ENCODE measurements at places on chromosomes 4 and X. TPM values are rescaled to one million over a fixed set of nuclear protein-coding genes. Genes with fewer than 3 reads are reported as not detected.

Gene DDX60
- 9.2 TPM for total RNA-seq

Gene AFF2
- 231 TPM for total RNA-seq

Gene CYLC1
- not detected for total RNA-seq

Gene MGAT4D
- not detected for total RNA-seq

DNA sequence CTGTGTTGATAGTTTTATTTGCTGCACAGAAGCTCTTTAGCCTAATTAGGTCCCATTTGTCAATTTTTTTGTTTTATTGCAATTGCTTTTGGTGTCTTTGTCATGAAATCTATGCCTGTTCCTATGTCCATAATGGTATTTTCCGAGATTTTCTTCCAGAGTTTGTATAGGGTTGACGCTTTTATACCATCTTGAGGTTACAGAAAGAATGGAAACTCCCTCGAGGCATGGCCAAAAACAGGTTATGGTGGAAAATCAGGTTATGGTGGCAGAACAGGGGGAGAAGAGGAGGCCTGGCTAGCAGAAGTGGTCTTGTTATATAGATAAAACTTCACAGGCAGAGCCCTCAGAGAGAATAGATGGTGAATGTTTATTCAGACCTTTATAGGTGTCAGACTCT is 21.6 kb downstream of the OPHN1 start:
- no peaks in the 10 kb centered on the region for H3K4me1 ChIP-seq
- no peak for DNase-seq
- H3K27ac ChIP-seq = no peak overlapping the region
- H3K36me3 ChIP-seq = no peaks in the 10 kb centered on the region

GRCh38 chrX:46637938-46638337 is 64.4 kb downstream of the CHST7 start:
- H3K27me3 ChIP-seq = no peaks in the 10 kb centered on the region
- DNase-seq = no peak
- no peak overlapping the region for H3K4me3 ChIP-seq
- H3K27ac ChIP-seq = no peak overlapping the region

DNA sequence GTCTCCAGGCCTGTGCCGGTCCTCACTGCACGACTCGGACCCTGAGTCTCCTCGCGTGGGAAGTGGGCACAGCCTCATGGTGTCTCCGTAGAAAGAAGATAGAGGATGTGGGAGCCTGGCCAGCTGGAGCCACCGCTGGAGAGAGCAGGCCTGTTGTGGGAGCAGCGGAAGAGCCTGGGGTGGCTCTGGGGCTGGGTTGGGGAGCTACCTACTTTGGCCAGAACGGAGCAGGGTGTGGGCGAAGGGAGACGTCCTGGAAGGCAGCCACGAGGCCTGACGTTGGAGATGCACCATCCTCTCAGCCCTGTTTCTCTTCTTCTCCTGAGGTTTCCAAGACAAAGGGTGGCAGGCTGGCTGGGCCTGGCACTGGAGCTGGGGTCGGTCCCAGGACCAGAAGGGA is 93.8 kb downstream of the SORCS2 start:
- H3K36me3 ChIP-seq = no peaks in the 10 kb centered on the region
- DNase-seq = no peak
- no peaks in the 10 kb centered on the region for H3K4me1 ChIP-seq
- no peaks in the 10 kb centered on the region for H3K27me3 ChIP-seq

DNA sequence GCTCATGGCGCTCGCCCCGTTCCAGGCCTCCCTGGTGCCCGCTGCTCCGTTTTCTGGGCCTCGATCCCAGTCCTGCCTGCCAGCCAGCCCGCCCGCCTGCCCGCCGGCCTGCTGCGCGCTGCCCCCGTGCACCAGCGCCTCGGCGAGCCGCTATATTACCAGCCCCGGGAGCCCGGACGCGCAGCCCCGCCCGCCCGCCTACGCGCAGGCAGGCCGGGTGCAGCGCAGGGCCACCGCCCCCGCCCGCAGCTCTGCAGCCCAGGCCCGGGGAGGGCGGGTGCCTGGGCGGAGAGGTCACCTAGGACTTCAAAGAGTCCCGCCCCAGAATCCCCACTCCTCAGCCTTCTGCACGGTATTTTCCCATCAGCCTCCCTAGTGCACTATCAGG is at the start of gene MAOB:
MAOB (minus strand) TSS at position 157 of the 388 bp plus-strand sequence; CDS start at position 6, 151 bp downstream.
- no peak within 1 kb of the TSS for H3K27ac ChIP-seq
- H3K27me3 ChIP-seq = no peaks in the 10 kb centered on the region
- no peak within 1 kb of the TSS for H3K4me3 ChIP-seq
- no peaks in the 10 kb centered on the region for H3K36me3 ChIP-seq
- DNase-seq = no peak
- no peaks in the 10 kb centered on the region for H3K4me1 ChIP-seq

GRCh38 chr4:5710961-5711478 is at the start of gene EVC:
TSS of gene EVC (plus strand) at chr4:5711201. CDS start at chr4:5711381, 180 bp downstream.
- peaks cover 8% of the 10 kb centered on the region for H3K4me1 ChIP-seq
- no peaks in the 10 kb centered on the region for H3K36me3 ChIP-seq
- no peaks in the 10 kb centered on the region for H3K27me3 ChIP-seq

GRCh38 chr4:89723096-89723495 is 113.9 kb downstream of the SNCA start:
- no peak for DNase-seq
- no peak overlapping the region for H3K27ac ChIP-seq
- H3K4me1 ChIP-seq = no peaks in the 10 kb centered on the region

Gene TLR3
- total RNA-seq = 9.7 TPM

Gene SRPK3
- not detected for total RNA-seq

GRCh38 chrX:40004921-40005291 is 92.9 kb downstream of the BCOR start:
- DNase-seq = no peak
- H3K4me3 ChIP-seq = no peak overlapping the region
- no peaks in the 10 kb centered on the region for H3K4me1 ChIP-seq
- no peak overlapping the region for H3K27ac ChIP-seq
- H3K36me3 ChIP-seq = no peaks in the 10 kb centered on the region

DNA sequence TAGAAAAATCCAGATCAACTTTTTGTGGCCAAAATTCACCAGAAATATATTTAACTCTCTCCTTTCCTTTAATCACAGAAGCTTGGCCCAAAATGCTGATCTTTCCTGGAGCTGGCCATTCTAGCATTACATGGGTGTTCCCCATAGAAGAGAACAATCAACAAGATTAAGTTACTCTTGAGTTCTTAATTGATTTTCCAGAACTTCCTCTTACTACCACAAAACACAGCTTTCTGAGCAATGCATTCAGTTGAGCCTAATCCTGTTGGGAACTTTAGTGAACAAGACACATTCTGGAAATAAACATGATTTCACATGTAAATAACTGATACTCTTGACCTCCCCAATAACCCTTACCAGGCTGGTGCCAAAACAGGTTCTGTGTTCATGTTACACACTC is 45.4 kb upstream of the STIM2 start:
- no peak overlapping the region for H3K27ac ChIP-seq
- H3K36me3 ChIP-seq = no peaks in the 10 kb centered on the region
- H3K27me3 ChIP-seq = no peaks in the 10 kb centered on the region
- H3K4me1 ChIP-seq = peaks cover 14% of the 10 kb centered on the region

DNA sequence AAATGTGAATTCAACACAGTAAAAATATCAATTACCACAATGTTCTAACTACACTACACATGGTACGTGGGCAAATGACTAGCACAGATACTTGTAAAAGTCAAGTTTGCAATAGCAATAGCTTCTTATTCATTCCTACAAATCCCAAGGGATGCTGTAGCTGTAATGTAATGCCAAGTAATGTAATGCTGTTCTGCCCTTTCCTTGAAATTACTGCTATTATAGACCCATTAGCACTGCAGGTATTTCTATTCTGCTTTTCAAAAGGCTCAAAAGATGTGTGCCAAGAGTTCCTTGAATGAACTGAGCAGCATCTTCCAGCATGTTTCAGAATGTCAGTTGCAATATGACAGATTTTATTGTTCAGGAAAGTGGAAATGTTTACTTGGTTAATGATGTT is 129.9 kb upstream of the BANK1 start:
- no peaks in the 10 kb centered on the region for H3K27me3 ChIP-seq
- DNase-seq = no peak
- no peaks in the 10 kb centered on the region for H3K36me3 ChIP-seq
- H3K4me1 ChIP-seq = no peaks in the 10 kb centered on the region
- no peak overlapping the region for H3K27ac ChIP-seq

DNA sequence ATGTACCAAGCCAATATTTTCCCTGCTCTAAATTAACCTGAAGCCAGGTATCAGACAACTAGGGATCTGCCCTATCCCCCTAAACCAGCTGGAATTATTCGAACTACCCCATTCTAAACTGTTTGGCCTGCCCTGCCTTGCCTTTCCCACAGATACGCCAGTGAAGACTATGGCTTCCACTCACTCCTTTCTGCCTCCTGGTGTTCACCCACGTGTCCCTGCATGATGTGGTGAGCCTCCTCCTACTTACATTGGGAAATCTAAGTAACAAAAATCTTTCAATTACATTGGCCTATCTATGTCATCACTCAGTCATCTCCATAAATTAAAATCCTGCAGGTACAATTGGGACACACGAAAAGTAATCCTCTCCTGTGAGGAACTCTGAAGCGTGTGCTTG is 6.1 kb upstream of the LDOC1 start:
- no peaks in the 10 kb centered on the region for H3K27me3 ChIP-seq
- H3K27ac ChIP-seq = no peak overlapping the region
- H3K4me1 ChIP-seq = no peaks in the 10 kb centered on the region
- H3K36me3 ChIP-seq = no peaks in the 10 kb centered on the region
- no peak for DNase-seq

DNA sequence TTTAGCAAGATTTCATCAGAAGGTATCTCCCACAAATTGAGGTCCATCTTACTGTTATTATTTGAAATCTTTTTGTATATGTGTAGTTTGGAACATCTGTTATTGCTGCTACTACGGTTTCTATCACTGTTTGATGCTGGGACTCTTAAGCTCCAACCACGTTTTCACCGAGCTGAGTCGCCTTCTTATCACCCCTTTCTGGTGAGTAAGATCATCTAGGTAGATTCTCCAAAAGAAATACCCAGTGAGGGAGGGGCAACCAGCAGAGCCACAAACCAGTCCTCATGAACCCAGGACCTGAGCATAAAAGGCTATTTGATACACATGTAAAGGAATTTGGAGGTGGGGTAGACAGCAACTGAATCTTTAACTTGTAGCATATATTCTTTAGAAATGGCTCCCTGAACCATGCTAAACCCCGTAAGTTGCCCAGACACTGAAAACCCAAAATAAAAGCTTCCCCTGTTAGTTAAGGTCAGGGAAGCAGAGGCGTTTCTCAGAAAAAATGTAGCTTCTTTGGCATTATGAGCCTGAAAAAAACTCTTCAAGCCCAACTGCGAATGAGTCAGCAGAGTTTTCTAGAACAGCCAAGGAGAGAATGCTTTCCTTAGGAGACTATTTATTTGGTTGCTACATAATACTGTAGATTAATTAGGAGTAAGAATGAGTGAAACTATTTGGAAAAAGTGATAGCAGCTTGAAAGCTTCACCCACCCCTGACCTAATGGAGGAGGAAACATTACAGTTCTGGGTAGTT is 53.8 kb upstream of the ATXN3L start:
- no peak overlapping the region for H3K4me3 ChIP-seq
- no peaks in the 10 kb centered on the region for H3K27me3 ChIP-seq

GRCh38 chr4:79650794-79651431 is 242.9 kb upstream of the GK2 start:
- H3K36me3 ChIP-seq = no peaks in the 10 kb centered on the region
- no peak overlapping the region for H3K4me3 ChIP-seq
- H3K27me3 ChIP-seq = no peaks in the 10 kb centered on the region
- no peak for DNase-seq
- no peaks in the 10 kb centered on the region for H3K4me1 ChIP-seq

DNA sequence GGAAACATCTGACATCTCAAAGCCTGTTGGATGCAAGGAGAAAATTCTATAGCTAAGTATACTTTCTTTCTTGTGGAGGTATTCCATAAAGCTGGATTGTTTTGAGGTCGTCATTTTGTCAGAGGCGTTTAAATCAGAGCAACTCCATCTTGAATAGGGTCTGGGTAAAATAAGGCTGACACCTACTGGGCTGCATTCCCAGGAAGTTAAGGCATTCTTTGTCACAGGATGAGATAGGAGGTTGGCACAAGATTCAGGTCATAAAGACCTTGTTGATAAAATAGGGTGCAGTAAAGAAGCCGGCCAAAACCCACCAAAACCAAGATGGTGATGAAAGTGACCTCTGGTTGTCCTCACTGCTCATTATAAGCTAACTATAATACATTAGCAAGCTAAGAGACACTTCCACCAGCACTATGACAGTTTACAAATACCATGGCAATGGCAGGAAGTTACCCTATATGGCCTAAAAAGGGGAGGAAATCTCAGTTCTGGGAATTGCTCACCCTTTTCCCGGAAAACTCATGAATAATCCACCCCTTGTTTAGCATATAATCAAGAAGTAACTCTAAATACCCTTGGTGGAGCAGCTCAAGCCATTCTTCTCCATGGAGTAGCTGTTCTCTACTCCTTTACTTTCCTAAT is 11.9 kb downstream of the HSD17B13 start:
- H3K27ac ChIP-seq = no peak overlapping the region
- H3K27me3 ChIP-seq = no peaks in the 10 kb centered on the region
- H3K4me3 ChIP-seq = no peak overlapping the region
- DNase-seq = no peak
- H3K4me1 ChIP-seq = peaks cover 6% of the 10 kb centered on the region

Gene ZIC3
- total RNA-seq = not detected

- no peak overlapping the region for H3K27ac ChIP-seq
- DNase-seq = no peak
- no peak overlapping the region for H3K4me3 ChIP-seq
- no peaks in the 10 kb centered on the region for H3K36me3 ChIP-seq
- H3K27me3 ChIP-seq = no peaks in the 10 kb centered on the region
- H3K4me1 ChIP-seq = no peaks in the 10 kb centered on the region
Measured at GRCh38 chrX:96440941-96441340, 243.7 kb upstream of the DIAPH2 start.

Gene SHOX
- not detected for total RNA-seq

Gene MAEA
- 31.3 TPM for total RNA-seq

GRCh38 chrX:149079805-149080406 is 425.2 kb downstream of the IDS start:
- H3K27me3 ChIP-seq = no peaks in the 10 kb centered on the region
- H3K27ac ChIP-seq = no peak overlapping the region
- H3K4me1 ChIP-seq = no peaks in the 10 kb centered on the region
- H3K4me3 ChIP-seq = no peak overlapping the region
- DNase-seq = no peak

Gene FAM9B
- not detected for total RNA-seq

- no peaks in the 10 kb centered on the region for H3K4me1 ChIP-seq
- no peaks in the 10 kb centered on the region for H3K36me3 ChIP-seq
- H3K27ac ChIP-seq = no peak overlapping the region
- no peak overlapping the region for H3K4me3 ChIP-seq
- no peak for DNase-seq
Measured at GRCh38 chr4:117466388-117466787, 381.0 kb upstream of the TRAM1L1 start.

GRCh38 chrX:48560681-48561080 is 13.6 kb upstream of the RBM3 start:
- DNase-seq = no peak
- no peaks in the 10 kb centered on the region for H3K27me3 ChIP-seq
- H3K4me1 ChIP-seq = no peaks in the 10 kb centered on the region
- no peak overlapping the region for H3K4me3 ChIP-seq
- no peak overlapping the region for H3K27ac ChIP-seq

Gene OPHN1
- total RNA-seq = not detected
